ENCODE measurements at places on chromosomes 5 and 9.

GRCh38 chr5:148540647-148541046 lies 113.7 kb downstream of the HTR4 start:
- DNase-seq: no peak

- DNase-seq: no peak
Measured at GRCh38 chr9:130527651-130528310, 51.6 kb upstream of the FUBP3 start.

GRCh38 chr9:33878691-33879366 lies 61.9 kb downstream of the UBE2R2 start:
- DNase-seq: no peak

DNA sequence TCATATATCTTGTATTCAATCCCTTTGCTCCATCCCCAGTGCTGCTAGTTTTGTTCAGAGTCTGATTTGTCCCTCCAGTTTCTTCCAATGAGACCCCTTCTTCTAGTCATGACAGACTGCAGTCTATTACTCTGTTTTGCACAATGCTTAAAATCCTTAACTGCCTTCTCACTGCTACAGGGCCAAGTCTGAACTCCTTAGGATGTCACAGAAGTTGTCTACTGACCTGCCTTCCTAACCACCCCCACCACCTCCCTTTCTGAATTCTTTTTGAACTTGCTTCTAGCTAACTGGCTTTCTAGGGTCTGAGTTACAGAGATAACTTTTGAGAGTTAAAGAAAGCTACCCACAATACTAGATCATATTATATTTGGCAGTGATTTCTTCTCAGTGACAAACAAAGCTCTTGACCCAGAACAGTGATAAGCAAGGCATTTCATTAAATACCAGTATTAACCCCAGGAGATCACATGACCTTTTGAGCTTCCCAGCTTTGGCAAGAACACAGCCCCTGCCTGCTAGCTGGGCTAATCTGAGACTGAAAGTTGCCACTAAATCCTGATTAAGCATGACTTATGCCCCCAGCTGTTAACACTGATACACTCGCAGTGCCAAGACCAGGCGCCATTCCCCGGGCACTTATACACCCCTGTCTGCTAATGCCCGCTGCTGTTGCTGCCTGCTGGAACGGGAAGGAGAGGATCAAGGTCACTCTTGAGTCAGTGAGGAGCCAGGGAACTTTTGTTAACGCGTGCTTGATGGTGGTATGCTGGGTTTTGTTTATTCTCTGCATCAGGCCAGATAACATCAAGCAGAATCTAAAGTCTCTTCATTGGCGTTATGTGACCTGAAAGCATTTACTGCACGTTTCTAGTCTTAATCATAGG lies 36.4 kb upstream of the ADAMTSL1 start:
- DNase-seq: peak; percentile 46

- DNase-seq: no peak
Measured at GRCh38 chr5:35694481-35694880, 76.8 kb downstream of the SPEF2 start.

DNA sequence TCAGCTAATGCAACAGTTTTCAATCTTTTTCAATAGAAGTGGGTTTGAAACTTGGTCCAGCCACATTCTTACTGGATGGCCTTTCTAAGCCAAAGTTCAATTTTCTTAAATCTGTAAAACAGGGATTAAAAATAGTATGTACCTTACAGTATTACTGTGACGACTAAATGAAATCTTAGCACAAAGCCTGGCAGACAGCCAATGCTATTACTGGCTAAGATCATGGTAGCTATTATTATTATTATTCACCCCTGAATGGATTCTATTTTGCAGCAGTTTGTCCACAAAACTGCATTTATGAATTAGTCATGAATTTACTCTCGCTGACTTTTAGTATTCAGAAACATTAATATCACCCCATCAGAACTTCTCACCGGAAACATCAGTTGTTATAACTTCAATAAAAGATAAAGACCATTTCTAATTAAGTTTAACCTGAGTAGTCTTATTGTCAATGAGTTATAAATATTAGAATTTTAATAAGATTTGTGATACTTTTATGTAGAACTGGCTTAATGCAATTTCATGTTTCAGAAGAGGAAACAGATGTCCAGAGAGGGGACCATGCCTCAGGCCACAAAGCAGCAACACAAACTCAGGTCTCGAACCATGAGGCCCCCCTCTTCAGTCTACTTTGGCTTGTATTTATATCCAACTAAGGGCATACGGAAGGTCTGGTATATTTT lies 468.2 kb downstream of the ARHGEF28 start:
- no peak for DNase-seq

DNA sequence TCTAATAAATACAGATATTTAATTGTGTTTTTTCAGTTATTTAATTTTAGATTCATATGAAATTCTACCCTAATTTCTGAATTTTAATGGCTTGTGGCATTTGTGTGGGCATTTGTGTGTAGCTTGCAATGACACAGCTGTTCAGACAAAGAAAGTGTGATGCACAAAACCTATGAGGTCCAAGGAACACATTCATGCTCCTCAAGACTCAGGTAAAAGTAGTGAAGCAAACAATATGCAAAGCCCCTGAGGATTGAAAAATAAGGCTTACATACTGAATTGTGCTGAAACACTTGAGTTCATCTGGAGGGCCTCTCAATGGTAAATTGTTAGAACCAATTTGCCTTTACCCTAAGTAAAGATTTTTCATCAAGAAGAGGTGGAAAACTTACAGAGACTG lies 28.1 kb downstream of the IL7R start:
- DNase-seq: no peak

GRCh38 chr5:142767178-142767577 lies 3.0 kb upstream of the ARHGAP26 start:
- no peak for DNase-seq

DNA sequence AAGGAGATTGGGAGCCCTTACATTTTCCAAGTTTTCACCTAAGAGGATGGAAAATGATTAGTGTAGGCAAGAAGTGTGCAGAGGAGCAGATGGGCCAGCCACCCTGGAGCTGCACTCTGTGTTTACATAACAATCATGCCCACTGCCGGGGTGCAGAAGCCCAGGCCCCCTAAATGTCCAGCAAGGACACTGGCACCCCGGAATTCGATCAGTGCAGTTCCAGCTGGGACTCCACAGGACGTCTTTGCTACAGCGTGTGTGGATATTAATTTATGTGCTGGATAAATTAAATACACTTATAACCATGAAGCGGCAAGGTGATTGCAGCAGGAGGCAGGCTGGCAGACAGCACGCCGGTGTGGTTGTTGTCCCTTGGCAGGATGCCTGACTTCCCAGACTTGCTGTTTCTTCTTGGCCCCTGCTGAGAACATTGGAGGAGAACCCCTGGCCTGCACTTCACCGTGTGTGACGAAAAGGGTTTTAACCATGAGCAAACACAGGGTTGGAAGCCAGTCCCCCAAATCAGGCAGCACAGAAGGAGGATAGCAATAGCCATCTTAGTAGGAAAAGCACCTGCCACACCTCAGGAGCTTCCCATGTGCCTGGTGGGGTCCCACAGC lies 73.7 kb downstream of the GADD45G start:
- no peak for DNase-seq

GRCh38 chr5:121675924-121676323 lies 175.8 kb upstream of the FTMT start:
- no peak for DNase-seq

- DNase-seq: no peak
Measured at GRCh38 chr5:146463446-146463845, 16.3 kb downstream of the TCERG1 start.

DNA sequence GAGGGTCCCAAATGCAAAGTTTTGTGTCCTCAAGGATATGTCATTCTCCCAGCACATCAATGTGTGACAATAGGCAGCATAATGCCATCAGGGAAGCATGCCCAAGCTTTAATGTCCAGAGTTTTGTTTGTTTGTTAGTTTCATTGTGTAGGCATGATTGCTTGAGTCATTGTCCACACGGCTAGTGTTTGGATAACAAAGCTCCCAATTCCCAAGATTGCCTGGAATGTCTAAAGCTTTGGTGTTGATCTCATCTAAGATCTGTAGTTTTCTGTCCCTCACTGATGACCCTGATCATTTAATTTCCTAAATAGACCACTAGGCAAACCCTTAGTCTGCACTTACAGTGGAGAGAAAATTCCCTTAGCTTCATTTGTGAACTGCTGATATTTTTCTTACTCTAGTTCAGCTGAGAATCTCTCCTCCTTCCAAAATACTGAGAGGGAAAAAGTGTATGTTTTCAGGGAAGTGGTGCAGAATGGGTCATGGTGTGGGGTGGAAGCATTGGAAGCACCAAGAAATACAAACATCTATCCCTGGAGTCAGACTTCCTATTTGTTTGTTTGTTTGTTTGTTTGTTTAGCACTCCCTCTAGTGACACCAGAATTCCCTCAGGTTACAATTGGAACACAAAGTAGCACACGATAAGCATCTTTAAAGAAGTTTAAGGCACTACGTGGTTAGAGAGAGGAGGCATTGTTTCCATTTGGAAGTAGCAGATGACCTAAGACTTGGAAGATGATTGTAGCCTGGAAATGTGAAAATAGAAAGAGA lies 127.1 kb downstream of the PRDM6 start:
- no peak for DNase-seq

GRCh38 chr9:125548141-125548540 lies 158.9 kb downstream of the MAPKAP1 start:
- DNase-seq: no peak

DNA sequence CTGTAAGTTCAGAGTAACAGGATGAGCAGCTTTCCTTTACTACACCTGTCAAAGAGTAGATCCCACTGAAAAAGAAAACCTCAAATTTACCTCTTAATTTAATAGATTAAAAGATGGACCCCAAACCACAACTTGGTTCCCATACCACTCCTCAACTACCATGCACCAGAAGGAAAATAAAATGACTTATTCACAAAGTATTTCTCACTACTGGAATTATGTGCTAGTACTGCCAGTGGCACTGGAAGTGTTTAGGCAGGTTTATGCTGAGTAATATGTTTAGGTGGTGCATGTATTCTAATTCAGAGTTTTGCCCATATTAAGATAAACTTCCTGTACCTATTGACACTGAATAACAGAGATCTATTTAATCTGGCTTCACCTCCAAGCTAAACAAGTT lies 6.6 kb downstream of the PLK2 start:
- DNase-seq: no peak

DNA sequence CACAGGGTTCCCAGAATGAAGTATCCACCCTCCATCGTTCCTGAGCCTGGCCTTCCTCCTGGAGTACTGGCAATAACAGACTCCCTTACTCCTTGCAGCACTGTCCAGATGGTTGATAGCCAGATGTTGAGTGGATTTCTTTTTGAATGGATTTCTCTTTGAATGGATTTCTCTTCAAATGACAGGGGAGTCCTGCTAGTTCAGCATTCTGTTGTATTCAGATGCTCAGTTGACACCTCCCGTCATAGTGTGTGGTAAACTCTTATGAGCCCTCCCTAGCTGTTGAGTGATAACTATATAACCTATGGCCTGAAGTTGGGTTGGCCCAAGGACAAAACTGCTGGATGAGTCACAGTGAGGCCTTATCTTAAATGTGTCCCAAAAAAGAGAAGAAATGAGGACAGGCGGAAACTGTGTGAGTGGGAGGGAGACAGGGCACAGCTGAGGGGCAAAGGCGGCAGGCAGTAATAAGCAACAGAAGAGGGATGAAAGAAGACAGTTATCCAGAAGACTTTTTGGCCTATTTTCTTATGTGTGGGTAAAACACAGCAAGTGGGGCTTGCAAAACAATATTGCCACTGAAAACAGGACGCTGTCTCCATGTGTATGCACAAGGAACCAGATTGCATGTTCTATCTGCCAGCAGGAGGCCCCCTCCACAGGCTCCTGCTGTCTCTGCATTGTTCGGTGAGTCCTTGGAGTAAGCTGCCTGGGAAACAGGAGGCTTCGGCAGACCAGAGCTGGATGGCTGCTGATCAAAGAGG lies 209.5 kb upstream of the S1PR3 start:
- no peak for DNase-seq

GRCh38 chr9:35349287-35349990 lies 140.5 kb upstream of the RUSC2 start:
- no peak for DNase-seq

DNA sequence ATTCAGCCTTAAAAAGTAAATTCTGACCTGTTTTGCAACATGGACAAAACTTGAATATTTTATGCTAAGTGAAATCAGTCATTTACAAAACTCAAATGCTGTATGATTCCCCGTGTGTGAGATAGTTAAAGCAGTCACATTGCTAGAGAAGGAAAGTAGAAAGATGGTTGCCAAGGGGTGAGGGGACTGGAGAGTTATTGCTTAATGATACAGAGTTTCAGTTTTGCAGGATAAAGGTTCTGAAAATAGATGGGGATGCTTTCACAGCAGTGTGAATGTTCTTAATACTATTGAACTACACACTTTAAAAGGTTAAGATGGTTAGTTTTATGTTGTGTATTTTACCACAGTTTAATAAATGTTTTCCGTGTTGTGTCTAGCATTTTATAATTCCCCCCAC lies 51.2 kb downstream of the SGCD start:
- no peak for DNase-seq
